GM23248 (cell line): ENCODE measurements at places on chromosomes 7 and 10. TPM values are rescaled to one million over a fixed set of nuclear protein-coding genes. Genes with fewer than 3 reads are reported as not detected.

GRCh38 chr7:102045681-102046372, 228.4 kb downstream of the CUX1 start:
- H3K4me1 ChIP-seq: peaks cover 26% of the 10 kb centered on the region
- no peak for DNase-seq

DNA sequence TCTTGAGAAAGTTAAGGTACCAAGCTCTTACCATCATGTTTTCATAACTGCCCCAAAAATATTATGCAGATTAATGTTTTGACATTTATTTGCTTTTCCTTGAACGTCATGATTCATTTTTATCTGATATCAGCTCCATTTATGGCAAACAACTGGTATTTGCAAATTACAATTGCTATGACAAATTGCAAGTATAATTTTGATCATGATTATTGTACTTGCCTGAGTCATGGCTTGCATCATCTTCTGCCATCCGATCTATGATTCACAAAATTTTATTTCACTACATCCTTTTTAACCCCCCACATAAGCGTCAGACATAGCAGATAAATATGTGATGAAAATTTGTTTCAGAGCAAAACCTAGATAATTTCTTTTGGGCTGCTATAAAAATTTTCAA, 155.0 kb downstream of the STK31 start:
- peak; percentile 77 for DNase-seq
- H3K27me3 ChIP-seq: no peaks in the 10 kb centered on the region
- no peaks in the 10 kb centered on the region for H3K36me3 ChIP-seq

GRCh38 chr10:25631471-25631870, 302.6 kb upstream of the MYO3A start:
- no peaks in the 10 kb centered on the region for H3K36me3 ChIP-seq
- no peaks in the 10 kb centered on the region for H3K4me1 ChIP-seq
- no peaks in the 10 kb centered on the region for H3K27me3 ChIP-seq
- no peak for DNase-seq
- H3K4me3 ChIP-seq: no peak overlapping the region

GRCh38 chr10:28382525-28383269, 79.8 kb upstream of the MPP7 start:
- H3K27ac ChIP-seq: no peak overlapping the region
- peaks cover 48% of the 10 kb centered on the region for H3K27me3 ChIP-seq
- no peaks in the 10 kb centered on the region for H3K4me1 ChIP-seq
- peak; percentile 49 for DNase-seq

DNA sequence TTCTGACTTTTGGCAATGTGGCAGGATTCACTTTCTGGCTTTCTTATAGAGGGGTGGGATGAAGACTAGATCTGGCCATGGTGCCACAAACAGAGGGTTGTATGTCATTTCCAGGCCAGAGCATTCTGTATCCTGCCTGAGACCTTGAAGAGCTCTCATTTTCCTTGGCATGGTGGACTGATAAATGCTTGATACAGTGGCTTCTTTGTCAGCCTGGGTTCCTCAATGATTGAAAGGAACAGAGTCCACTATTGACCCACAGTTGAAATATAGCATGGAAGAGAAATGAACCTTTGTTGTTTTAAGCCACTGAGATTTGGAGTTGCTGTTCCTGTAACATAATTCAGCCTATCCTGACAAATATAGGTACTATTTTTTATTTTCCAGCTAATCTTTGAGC, 462.7 kb downstream of the SUGCT start:
- H3K27me3 ChIP-seq: no peaks in the 10 kb centered on the region
- H3K4me3 ChIP-seq: no peak overlapping the region
- H3K36me3 ChIP-seq: no peaks in the 10 kb centered on the region
- DNase-seq: no peak
- H3K4me1 ChIP-seq: no peaks in the 10 kb centered on the region

DNA sequence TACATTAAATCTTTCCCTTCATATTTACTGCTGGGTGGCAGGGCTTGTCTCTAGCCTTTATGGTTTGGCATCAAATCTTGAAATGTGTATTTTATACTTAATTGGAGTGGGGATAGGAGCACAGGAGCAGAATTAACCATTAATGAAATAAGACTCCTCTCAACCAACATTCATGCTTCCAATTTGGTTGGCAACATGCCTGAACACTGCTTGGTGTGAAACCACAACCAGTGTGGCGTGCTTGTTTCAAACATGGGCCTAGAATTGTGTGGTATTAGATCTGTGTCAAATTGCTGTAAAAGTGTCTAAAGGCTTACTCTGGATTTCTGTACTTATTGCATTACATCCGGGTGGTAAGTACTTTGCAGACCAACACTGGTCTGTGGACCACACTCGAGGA, 25.1 kb upstream of the VPS41 start:
- H3K27me3 ChIP-seq: no peaks in the 10 kb centered on the region
- H3K27ac ChIP-seq: no peak overlapping the region
- H3K36me3 ChIP-seq: no peaks in the 10 kb centered on the region

- no peaks in the 10 kb centered on the region for H3K36me3 ChIP-seq
- H3K4me3 ChIP-seq: no peak overlapping the region
- peaks cover 8% of the 10 kb centered on the region; the same call in 1 of the 2 replicates for H3K4me1 ChIP-seq
- DNase-seq: peak; percentile 53
- no peak overlapping the region for H3K27ac ChIP-seq
Measured at GRCh38 chr7:123649964-123650363, 5.7 kb upstream of the LMOD2 start.

DNA sequence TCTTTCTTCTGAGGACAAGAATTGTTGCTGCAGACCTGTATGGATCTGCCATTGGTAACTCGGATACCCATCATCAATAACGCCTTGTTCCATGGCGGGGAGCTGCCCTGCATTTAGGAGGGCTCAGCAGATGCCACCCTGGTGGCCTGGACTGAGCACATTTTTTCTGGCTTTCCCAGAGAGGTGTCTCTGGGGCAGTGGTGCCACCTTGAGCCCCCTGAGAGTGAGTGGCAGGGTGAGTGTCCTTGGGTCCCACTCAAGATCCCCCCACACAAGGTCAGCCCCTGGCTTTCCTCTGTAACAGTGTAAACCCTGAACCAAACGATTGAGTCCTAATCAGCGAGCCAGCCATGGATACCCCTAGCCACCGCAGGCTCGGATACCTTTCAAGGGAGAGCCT, 258.6 kb downstream of the GLRX3 start:
- no peak overlapping the region for H3K27ac ChIP-seq
- no peaks in the 10 kb centered on the region for H3K36me3 ChIP-seq
- no peaks in the 10 kb centered on the region for H3K27me3 ChIP-seq
- DNase-seq: no peak

- H3K27me3 ChIP-seq: no peaks in the 10 kb centered on the region
- no peak overlapping the region for H3K4me3 ChIP-seq
- H3K27ac ChIP-seq: no peak overlapping the region
Measured at GRCh38 chr7:99396418-99397296, 11.7 kb downstream of the PDAP1 start.

DNA sequence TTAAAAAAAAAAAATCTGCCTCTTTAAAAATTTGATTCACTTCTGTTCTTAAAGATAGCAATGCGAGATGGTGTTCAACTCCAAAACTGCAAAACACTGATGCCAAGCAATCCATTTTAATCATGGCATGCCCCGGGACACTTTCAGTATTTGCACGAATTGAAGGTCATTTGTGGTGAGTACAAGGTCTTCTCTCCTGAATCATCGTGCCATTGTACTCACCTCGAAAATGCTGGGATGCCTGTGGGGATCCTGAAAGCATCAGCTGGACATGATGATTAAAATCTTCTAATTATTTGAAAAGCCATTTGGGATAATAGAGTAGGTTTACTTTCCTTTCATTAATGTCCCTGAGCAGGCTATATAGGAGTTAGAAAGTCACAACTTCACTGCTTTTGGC, 125.1 kb upstream of the NRP1 start:
- H3K27me3 ChIP-seq: no peaks in the 10 kb centered on the region
- peaks cover 28% of the 10 kb centered on the region for H3K4me1 ChIP-seq
- DNase-seq: peak; percentile 78
- H3K36me3 ChIP-seq: no peaks in the 10 kb centered on the region

- no peak overlapping the region for H3K4me3 ChIP-seq
- H3K27ac ChIP-seq: no peak overlapping the region
- H3K27me3 ChIP-seq: no peaks in the 10 kb centered on the region
- peak; percentile 13 for DNase-seq
- H3K4me1 ChIP-seq: no peaks in the 10 kb centered on the region
- H3K36me3 ChIP-seq: no peaks in the 10 kb centered on the region
Measured at GRCh38 chr10:96276831-96277230, 5.5 kb upstream of the BLNK start.

GRCh38 chr10:125084191-125084613, 76.2 kb downstream of the CTBP2 start:
- H3K27ac ChIP-seq: peak overlapping the region; percentile 76
- no peaks in the 10 kb centered on the region for H3K27me3 ChIP-seq

GRCh38 chr10:84820120-84820519, 491.7 kb downstream of the CCSER2 start:
- H3K36me3 ChIP-seq: no peaks in the 10 kb centered on the region
- no peak overlapping the region for H3K4me3 ChIP-seq
- H3K27ac ChIP-seq: no peak overlapping the region
- 0 out of 2 replicates have a peak, but pooled peaks cover 4% of the 10 kb centered on the region for H3K4me1 ChIP-seq

DNA sequence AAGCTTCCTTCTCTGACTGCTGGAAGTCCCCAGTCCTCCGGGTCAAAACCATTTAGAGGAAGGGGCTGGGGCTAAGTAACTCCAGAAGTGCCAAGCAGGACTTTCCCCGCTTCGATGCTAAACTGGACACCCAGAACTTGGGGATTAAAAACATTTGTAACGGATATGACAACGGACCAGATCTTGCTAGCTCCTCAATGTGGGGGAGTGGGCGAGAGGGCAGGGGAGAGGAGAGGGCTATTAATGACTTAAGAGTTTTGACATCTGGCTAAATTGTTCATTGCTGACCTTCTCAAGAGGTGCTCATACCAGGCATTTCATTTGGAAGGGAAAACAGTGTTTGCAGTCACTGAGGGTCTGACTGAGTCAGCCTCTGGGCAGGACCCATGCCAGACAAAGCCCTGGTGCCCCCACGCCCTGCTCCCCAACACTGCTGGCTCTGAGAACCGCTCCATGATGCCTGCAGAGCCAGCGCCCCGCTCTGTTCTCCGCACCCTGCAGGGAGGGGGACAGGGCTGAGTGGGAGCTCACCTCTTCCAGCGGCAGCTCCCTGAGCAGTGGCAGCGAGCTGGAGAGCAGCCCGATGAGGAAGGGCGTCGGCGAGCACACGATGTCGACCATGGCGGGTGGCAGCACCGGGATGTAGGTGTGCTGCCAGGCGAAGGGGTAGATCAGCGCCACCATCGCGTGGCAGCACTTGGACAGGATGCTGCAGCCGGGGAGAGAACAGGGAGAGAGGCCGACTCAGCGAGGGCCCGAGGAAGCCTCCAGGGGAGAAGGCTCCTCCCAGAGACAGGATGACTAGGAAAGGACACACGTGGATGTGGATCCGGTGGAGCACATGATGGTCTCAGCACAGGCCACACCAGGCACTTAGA, 47.7 kb upstream of the MKRN1 start:
- H3K4me1 ChIP-seq: peaks cover 14% of the 10 kb centered on the region; the same call in 1 of the 2 replicates
- H3K27me3 ChIP-seq: no peaks in the 10 kb centered on the region
- no peak overlapping the region for H3K27ac ChIP-seq
- no peak overlapping the region for H3K4me3 ChIP-seq

GRCh38 chr10:12181065-12181775, 14.5 kb downstream of the NUDT5 start:
- no peak overlapping the region for H3K4me3 ChIP-seq
- no peaks in the 10 kb centered on the region for H3K27me3 ChIP-seq
- DNase-seq: no peak
- no peaks in the 10 kb centered on the region for H3K4me1 ChIP-seq

DNA sequence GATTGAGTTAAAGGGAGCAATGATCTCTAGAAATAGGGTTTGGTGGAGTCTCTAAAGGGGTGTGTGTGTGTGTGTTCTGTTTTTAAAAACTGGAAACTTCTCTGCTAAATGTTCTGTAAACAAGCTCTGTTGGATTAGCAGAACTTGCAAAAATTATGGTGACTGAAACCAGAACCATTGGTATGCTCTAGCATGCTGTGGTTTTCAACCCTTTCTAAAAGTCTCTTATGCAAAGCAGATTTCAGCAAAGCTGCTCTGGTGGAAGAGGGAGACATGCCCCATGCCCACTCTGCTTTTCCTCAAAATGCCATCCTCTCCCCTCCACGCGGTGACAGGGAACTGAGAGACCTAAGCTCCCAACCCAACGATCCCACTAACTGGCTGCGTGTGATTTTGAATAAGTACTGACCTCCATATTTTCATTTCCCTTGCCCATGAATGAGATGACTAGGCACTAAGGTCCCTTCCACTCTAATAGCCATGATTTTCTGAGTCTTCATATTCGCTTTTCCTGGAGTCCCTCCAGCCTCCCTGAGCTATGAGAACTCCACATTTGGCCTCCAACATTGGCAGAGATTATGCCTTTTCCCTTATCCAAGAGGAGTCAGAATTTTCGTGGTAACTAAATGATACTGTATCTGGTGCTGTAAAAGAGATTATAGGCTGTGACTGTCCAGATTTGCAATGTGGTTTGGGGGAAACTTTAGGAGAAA, 117.3 kb upstream of the PALS2 start:
- DNase-seq: no peak
- H3K4me3 ChIP-seq: no peak overlapping the region
- no peaks in the 10 kb centered on the region for H3K27me3 ChIP-seq
- H3K4me1 ChIP-seq: no peaks in the 10 kb centered on the region
- H3K27ac ChIP-seq: no peak overlapping the region
- H3K36me3 ChIP-seq: no peaks in the 10 kb centered on the region

GRCh38 chr10:95355301-95355700, 64.5 kb upstream of the PDLIM1 start:
- H3K36me3 ChIP-seq: no peaks in the 10 kb centered on the region
- no peak for DNase-seq
- no peaks in the 10 kb centered on the region for H3K27me3 ChIP-seq
- no peaks in the 10 kb centered on the region; the same call in 1 of the 2 replicates for H3K4me1 ChIP-seq

DNA sequence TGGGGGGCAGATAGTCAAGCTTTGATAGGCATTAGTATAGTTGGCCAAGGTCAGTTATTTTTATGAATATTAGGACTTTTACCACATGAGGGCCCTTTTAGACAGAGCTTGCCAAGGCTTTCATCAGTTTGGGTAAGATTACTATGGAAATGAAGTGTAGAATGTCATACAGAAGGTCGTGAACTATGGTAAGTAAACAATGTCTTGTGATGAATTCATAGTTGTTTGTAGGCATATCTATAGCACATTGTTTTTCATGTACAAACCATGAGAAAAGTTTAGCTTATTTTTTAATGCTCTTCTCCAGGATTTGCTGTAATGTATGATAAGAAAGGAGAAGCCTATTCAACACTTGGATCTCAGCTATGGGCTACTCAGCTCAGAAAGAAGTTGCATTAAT, 4.3 kb downstream of the OR2A2 start:
- no peak overlapping the region for H3K27ac ChIP-seq
- H3K4me3 ChIP-seq: no peak overlapping the region
- H3K27me3 ChIP-seq: no peaks in the 10 kb centered on the region
- H3K4me1 ChIP-seq: no peaks in the 10 kb centered on the region

Gene SPOCK2
- not detected in 2 replicates for total RNA-seq

Gene ACTR3C
- not detected in 2 replicates for total RNA-seq

Gene TMEM26
- total RNA-seq: not detected in 2 replicates

Gene FKBP6
- total RNA-seq: not detected in 2 replicates

Gene GDF10
- total RNA-seq: 0.22 TPM in 1 of 2 replicates, not detected in the other

Gene AMPH
- 1.9 and 3.1 TPM in 2 replicates for total RNA-seq

Gene EVX1
- not detected in 2 replicates for total RNA-seq

Gene PRR15
- total RNA-seq: 6.1 and 11.5 TPM in 2 replicates

Gene SSC4D
- total RNA-seq: 0.43 TPM in 1 of 2 replicates, not detected in the other

Gene TFR2
- 0.11 and 0.51 TPM in 2 replicates for total RNA-seq

Gene USP54
- 4.2 and 18.5 TPM in 2 replicates for total RNA-seq

Gene UPK3BL2
- 1.6 TPM in 1 of 2 replicates, not detected in the other for total RNA-seq

Gene SLC16A9
- not detected in 2 replicates for total RNA-seq

Gene CNTNAP2
- total RNA-seq: not detected in 2 replicates

Gene CPXM2
- 19.8 and 21.2 TPM in 2 replicates for total RNA-seq

Gene RBP4
- total RNA-seq: 1.1 TPM in 1 of 2 replicates, not detected in the other

Gene RNLS
- 15.3 and 23.1 TPM in 2 replicates for total RNA-seq

Gene TMEM236
- total RNA-seq: 0.11 and 0.13 TPM in 2 replicates

Gene EGR2
- 0.76 and 1.1 TPM in 2 replicates for total RNA-seq

Gene NKX2-3
- not detected in 2 replicates for total RNA-seq

Gene MALRD1
- 0.13 TPM in 1 of 2 replicates, not detected in the other for total RNA-seq

Gene ZNF117
- 2.8 and 4.3 TPM in 2 replicates for total RNA-seq

Gene AEBP1
- total RNA-seq: 53.0 and 63.2 TPM in 2 replicates
